ENCODE measurements at places on chromosomes 1 and 21. TPM values are rescaled to one million over a fixed set of nuclear protein-coding genes. Genes with fewer than 3 reads are reported as not detected.

TTC22 gene
- total RNA-seq: 2.3 TPM

SLAMF8 gene
- total RNA-seq: 0.69 TPM

FBXO2 gene
- total RNA-seq: 0.60 TPM

APCS gene
- total RNA-seq: not detected

ERMAP gene
- 3.4 TPM for total RNA-seq

QSOX1 gene
- 63.7 TPM for total RNA-seq

SPRR2B gene
- total RNA-seq: not detected

PTGFRN gene
- 38.0 TPM for total RNA-seq

ETNK2 gene
- total RNA-seq: not detected

ACTA1 gene
- total RNA-seq: 0.20 TPM

SMCP gene
- not detected for total RNA-seq

PIGP gene
- total RNA-seq: 20.1 TPM

IL20 gene
- not detected for total RNA-seq

MPZ gene
- total RNA-seq: 3.0 TPM
